Bronchial epithelial cell (primary cell): ENCODE measurements at places on chromosomes 1 and 21.

- peak; percentile 63 for DNase-seq
Measured at GRCh38 chr21:26421724-26422123, 151.4 kb downstream of the CYYR1 start.

DNA sequence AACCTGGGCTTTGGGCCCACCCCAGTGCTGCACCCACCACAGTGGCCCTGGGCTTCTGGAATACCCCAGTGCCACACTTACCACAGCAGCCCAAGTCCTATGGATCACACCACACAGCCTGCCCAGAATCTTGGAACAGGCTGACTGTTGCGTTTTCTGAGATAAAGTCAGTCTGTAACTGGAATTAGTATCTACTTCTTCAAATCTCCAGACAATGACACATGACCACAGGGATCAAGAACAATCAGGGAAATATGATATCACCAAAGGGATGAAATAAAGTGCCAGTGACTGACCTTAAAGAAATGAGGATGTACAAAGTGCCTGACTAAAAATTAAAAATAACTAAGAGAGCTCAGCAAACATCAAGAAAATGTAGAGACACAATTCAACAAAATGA is 239.7 kb upstream of the PLD5 start:
- DNase-seq: peak; percentile 12

DNA sequence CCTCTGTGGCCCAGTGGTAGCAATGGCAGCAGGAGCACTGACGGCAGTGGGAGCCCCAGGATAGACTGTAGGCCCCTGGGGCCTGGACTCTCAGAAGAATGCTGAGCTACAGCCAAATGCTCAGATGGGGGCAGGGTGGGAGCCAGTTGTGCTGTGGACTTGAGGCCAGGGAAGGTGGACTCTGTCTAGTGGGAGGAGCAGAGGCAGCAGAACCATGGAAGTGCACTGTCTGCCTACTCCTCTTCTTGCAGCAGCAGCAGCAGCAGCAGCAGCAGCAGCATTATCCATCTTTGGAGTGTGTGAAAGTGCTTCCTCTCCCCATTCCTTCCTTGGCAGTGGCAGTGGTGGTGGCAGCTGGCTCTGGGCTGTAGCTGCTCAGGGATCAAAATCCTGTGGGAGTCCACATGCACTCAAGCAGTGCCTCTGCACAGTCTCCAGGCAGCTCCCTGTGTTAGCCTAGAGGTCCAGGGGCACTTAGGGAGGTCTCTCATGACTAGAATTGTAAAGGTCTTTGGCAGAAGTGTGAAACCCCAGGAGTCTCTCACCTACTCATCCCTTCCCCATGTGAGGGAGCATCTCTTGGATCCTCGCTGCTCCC is 917.9 kb upstream of the B3GALT2 start:
- no peak for DNase-seq

GRCh38 chr1:119080586-119080985 is 59.9 kb downstream of the WARS2 start:
- peak; percentile 29 for DNase-seq

DNA sequence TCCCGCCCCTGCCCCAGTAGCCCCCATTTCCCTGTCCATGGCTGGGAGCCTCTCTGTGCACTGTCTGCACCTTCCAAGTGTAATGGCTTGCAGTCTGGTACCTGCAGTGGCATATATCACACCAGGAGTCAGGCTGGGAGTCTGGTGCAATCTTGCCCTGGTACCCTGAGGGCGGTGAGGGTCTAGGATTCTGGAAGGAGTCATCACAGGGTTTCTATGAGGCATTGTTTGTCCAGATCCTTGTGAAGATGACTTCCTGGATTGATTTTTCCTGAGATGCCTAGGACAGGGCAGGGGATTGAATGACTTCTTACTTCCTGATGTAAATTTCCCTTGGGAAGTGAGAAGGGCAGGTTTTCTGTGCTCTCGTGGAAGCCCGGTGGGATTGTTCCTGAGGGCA is 5.9 kb upstream of the PKP1 start:
- no peak for DNase-seq
